ENCODE measurements at places on chromosomes 13 and 19.

- no peak for DNase-seq
These were observed 41.2 kb downstream of the RUBCNL start for GRCh38 chr13:46345866-46346265.

DNA sequence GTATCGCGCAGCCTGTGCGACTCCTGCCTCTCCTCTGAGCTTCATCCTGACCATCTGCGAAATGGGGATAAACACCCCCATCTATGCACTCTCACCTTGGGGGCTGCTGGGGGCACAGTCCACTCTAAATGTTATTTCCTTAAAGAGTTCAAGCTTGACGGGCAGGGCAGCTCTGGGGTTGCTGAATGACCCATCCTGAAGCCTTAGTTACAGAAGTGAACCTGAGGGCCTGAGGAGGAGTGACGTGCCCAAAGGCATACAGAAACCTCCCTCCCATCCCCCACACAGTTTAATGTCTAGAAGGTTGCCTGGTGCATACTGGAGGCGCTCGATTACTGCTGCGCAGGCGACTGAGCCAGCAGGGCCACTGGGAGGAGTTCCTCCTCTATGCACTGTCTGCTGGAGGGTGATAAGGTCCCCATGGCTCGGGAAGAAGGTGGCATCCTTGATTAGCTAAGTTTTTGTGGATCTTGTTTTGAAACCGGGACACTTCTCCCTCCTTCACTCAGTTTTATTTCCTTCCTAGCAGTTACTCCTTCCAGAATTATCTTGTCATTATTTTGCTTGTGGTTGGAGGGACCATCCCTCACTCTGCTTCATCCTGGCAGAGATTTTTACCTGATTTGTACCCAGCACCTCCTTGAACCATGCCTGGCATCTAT lies 572 bp upstream of the FKBP8 start:
- DNase-seq: peak; percentile 55

- no peak for DNase-seq
These were observed 2.2 kb upstream of the CLEC17A start for GRCh38 chr19:14580623-14581237.

- DNase-seq: no peak
These were observed 64.7 kb downstream of the RNASEH2B start for GRCh38 chr13:50974268-50974667.
